Epithelial cell of proximal tubule (primary cell): ENCODE measurements at places on chromosomes 2 and 18. TPM values are rescaled to one million over a fixed set of nuclear protein-coding genes. Genes with fewer than 3 reads are reported as not detected.

Gene CD8A
- not detected in 2 replicates for total RNA-seq

Gene FOXI3
- total RNA-seq, result 0.17 TPM in 1 of 2 replicates, not detected in the other

Gene CHN1
- 12.2 and 22.5 TPM in 2 replicates for total RNA-seq

Gene SLC23A3
- total RNA-seq, result 0.06 TPM in 1 of 2 replicates, not detected in the other

Gene SNRPD1
- 29.4 and 54.3 TPM in 2 replicates for total RNA-seq

Gene CDK15
- total RNA-seq, result 2.3 and 6.4 TPM in 2 replicates

Gene ZNG1B
- total RNA-seq, result 29.1 and 33.9 TPM in 2 replicates

Gene KCNE4
- not detected in 2 replicates for total RNA-seq

Gene DNAJB2
- total RNA-seq, result 31.8 and 54.8 TPM in 2 replicates

Gene SULT1C2
- 3.2 and 4.3 TPM in 2 replicates for total RNA-seq
